ENCODE measurements at places on chromosomes 7 and 10.

DNA sequence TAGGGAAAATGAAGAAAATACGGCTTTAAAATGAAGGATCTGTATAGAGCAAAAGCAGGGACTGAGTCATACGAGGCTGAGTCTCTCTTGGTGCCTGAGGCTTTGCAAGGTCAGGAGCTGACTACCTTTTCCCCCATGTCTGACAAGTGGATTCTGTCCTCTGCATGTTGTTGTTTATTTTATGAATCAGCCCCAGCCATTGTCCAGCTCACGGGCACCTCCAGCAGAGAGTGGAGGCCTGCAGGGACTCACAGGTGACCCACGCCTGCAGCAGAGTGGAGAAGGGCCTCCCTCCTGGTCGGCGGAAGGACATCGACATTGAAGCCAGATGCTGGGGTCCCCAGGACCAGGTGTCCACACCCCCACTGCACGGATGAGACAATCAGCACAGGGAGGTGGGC lies 233.9 kb downstream of the WDR37 start:
- no peak for DNase-seq

GRCh38 chr10:95741807-95742467 lies 14.0 kb upstream of the ENTPD1 start:
- no peak for DNase-seq

- no peak for DNase-seq
These were observed 6.2 kb downstream of the SAR1A start for GRCh38 chr10:70164163-70164562.

GRCh38 chr10:86331861-86332260 lies 34.7 kb downstream of the GRID1 start:
- DNase-seq = no peak

DNA sequence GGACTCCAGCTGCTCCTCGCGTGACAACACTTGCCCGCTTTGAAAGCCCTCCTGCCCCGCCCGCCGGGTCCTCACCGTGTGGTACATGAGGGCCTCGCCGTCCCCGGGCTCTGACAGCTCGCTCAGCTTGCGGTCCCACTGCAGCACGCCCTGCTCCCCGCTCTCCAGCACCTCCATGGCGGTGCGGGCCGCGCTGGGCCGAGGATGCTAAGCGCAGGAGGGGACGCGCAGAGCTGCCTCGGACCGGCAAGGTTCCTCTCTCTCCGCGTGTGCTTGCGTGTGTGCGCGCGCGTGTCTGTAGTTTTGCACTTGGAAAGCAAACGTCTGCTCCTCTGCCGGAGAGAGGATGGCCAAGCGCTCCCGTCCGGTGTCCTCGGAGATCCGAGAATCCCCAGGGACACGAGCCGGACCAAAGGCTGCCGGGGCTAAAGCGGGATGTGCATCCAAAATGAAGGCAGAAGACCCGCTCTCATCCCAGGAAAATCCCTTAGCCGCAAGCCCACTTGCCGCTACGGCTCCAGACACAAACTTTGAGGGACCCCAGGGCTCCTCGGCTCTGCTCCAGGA lies at the start of gene CREB3L2:
TSS of gene CREB3L2 (minus strand) at position 558 of the 567 bp plus-strand sequence. CDS start at position 177, 381 bp downstream.
- DNase-seq = peak; percentile 20

GRCh38 chr7:130865408-130866236 lies 131.6 kb upstream of the KLF14 start:
- no peak for DNase-seq

DNA sequence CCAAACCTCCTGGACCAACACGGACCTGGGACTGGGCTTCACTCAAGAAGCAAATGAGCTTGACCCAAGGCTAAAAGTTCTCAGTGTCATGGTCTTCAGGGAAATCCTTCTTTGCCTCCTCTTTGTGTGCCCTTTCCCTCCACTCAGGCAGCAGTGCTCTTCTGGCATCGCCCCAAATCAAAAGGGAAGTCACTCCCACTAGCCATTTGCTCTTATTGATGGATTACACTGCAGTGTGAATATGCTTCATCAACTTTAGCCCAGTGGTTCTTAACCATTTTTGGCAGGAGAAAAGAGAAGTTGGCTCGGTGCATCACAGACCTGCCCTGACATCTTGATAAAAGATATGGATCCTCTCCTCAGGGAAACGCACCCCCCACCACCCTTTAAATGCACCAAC lies 19.2 kb upstream of the IKZF1 start:
- no peak for DNase-seq

DNA sequence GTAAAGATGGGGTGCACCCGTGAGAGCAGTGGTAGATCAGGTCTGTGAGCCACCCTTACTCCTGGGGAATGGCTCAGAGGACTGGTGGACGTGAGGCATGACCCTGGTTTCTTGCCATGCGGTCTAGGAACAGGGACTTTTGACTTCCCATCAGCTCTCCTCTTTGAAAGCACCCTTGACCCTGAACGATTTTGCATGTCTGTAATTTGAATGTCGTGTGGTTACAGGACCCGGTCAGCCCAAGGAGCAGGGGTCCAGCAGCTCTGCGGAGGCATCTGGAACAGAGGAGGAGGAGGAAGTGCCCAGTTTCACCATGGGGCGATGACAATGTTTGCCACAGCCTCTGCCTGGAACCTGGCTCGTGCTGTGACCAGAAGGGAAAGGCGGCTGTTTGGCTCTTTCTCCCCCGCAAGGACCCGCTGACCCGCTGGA lies 8.6 kb upstream of the ORAI2 start:
- no peak for DNase-seq

DNA sequence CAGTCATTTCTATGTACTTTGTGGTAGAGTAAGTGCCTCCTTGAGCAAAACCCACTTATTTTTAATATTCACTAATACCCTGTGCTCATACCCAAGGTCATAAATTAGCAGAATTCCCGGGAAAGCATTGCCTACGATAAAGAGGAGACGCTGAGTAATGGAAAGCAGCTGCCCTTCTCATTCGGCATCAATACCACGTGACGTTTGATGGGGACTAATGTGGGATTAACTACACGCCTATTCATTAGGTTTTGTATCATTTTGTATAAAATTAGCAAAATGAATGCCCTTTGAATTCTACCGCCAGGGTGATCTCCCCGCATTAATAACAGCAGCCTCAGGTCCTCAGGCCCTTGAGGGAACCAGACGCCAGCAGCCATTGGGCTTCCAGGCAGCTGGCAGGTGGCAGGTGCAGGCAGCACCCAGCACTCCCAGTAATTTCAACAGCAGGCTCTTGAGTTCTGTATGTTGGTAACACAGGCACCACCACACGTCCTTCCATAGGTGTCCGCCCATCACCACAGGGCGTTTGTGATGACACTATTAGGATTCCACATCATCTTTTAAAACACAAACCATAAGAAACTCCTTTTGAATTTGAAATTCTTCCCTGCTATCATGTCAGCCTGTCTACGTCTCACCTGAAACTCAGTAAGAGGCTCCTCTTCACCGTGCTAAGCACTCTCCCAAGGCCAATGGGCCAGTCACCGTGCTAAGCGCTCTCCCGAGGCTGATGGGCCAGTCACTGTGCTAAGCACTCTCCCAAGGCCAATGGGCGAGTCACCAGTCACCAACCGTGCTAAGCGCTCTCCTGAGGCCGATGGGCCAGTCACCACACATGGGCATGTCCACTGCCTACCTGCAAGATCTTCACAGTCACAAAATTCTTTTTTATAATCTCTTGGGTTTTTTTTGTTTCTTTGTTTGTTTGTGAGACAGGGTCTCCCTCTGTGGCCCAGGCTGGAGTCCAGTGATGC lies 509.4 kb downstream of the PTPRN2 start:
- DNase-seq = no peak

GRCh38 chr10:130901311-130902165 lies 410.0 kb downstream of the TCERG1L start:
- no peak for DNase-seq

GRCh38 chr7:95501261-95501832 lies 15.6 kb downstream of the ASB4 start:
- DNase-seq = no peak

GRCh38 chr7:140036224-140036962 lies 26.4 kb downstream of the PARP12 start:
- no peak for DNase-seq

- no peak for DNase-seq
These were observed 34.1 kb downstream of the BLVRA start for GRCh38 chr7:43792471-43793150.

DNA sequence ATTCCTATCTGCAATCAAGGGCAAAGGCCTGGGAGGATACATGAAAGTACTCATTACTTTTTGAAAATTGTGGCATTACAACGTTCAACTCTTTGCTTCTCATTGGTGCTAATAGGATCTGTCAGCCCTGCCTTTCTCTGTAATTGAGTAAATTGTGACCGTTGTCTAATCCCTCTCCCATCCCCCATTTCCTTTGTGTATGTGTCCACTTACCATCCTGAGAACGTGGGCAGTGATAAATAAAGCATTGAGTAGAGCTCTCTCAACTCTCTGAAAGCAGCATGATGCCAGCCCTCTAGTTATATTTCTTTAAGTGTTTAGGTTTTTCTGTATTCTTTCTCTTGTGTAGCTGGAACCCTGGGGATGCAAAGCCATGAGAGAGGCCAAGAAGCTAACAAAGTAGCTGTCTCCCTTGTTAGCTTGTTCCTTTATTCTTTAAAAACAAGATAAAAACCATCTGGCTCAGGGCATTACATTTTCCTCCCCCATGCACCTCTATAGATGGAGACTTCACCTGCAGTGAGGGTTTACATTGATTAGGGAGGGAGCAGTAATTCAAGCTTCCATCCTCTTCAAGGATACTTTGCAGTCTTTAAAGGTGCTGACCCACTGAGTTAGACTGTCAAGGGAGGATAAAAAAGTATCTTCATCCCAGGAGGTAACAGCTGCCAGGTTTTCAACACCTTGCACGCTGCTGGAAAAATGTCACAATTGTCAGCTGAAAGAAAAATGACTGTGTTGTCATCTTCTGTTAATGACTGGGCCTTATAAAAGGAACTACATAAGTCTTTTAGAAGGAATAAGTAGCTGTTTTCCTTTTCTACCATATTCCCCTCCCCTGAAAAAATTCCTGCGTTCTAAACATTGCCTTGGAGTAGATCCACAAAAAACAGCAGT lies 112.3 kb downstream of the BTRC start:
- no peak for DNase-seq

GRCh38 chr10:77007834-77008233 lies 629.8 kb downstream of the KCNMA1 start:
- no peak for DNase-seq

DNA sequence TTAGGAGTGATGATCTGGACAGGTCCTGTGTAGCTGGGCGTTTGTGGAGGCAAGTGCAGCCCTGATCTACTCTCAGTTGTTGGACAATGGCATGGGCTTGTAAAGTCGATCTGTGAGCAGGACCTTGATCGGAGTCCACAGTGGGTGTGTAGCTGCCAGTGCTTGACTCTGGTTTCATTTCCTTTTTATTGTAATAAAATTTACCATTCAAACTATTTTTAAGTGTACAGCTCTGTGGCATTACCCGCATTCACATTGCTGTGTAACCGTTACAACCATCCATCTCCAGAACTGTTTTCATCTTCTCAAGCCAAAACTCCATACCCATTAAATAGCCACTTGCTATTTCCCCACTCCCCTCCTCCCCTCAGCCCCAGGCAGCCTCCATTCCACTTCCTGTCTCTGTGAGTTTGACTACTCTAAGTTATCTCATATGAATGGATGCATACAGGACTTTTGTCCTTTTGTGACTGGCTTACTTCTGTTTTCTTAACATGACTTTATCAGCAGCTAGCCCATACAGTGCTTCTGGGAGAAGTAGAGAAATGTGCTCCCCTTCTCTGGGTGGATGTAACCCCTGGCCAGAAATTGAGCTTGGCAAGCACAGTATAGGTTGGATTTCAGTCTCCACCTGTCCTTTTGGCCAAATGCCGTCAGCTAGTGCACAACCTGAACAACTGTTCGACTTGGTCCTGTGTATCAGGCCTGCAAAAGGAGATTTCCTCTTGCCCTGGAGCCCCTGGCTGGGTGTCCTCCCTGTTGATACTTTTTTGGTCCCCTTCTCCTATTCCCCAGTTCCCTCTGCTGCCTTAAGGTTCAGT lies 180.0 kb downstream of the LRMDA start:
- DNase-seq = no peak

GRCh38 chr7:70377957-70378356 lies 754.0 kb upstream of the GALNT17 start:
- DNase-seq = no peak

- no peak for DNase-seq
These were observed 303.1 kb upstream of the FZD1 start for GRCh38 chr7:90961037-90961725.

DNA sequence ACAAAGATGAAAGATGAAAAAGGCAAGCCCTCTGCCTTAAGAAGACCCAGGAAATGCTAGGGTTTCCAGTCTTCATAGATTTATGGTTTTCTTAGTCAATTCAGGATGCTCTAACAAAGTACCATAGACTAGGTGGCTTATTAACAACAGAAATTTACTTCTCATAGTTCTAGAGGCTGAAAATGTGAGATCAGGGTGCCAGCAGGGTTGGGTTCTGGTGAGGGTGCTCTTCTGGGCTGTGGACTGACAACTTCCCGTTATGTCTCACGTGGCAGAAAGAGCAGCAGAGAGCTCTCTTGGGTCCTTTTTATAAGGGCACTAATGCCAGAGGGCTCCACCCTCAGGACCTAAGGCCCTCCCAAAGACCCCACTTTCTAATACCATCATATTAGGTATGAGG lies 23.7 kb downstream of the ELMO1 start:
- DNase-seq = no peak

GRCh38 chr7:95649546-95649945 lies 53.2 kb upstream of the PDK4 start:
- DNase-seq = no peak

GRCh38 chr7:155610633-155611193 lies 33.7 kb upstream of the RBM33 start:
- DNase-seq = no peak

DNA sequence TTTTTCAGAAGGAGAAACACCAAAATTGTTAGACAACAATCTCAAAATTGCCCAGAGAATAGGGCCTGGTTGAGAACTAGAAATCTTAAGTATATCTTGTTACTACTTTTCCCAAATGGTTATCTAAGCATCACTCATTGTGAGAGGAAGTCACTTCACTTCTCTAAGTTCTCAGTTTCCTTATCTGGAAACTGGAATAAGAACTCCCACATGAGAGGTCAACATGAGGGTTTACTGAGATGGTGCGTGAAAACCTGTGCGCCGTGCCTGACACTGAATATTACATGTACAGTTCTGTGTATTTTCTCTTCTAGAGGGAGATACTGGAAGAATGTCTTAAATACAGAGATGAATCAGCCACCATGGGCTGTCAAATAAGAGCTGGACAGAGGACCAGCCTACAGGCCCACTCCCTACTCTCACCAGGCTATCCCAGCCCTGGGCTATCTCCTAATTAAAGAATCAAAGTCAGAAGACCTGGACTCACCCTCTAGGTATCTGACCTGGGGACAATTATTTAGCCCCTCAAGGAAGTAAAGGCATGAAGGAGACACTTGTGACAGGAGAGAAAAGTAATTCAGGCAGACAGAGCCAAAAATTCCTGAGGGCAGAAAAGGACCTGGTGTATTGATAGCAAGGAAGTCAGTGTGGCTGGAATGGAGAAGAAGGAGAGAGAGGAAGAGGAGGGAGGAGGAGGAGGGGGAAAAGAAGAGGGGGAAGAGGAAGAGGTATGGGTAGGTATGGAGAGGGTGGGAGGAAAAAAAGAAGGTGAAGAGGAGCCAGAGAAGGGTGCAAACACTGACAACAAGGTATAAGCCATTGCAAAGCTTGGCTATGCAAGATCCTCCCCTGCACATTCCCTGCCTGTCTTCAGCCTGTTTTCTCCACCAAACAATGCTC lies 44.9 kb downstream of the CCDC71L start:
- DNase-seq = no peak

All from stimulated activated CD8-positive, alpha-beta memory T cell treated with anti-CD3 and anti-CD28 coated beads, Interleukin-15, amount 100 ng/mL, for 24 hours (primary cell).